ENCODE measurements at places on chromosomes 12 and 14.

- peak overlapping the region; percentile 88 for H3K27ac ChIP-seq
- H3K4me1 ChIP-seq = peaks cover 45% of the 10 kb centered on the region
Measured at GRCh38 chr12:50923361-50924130, 28.8 kb upstream of the HIGD1C start.

DNA sequence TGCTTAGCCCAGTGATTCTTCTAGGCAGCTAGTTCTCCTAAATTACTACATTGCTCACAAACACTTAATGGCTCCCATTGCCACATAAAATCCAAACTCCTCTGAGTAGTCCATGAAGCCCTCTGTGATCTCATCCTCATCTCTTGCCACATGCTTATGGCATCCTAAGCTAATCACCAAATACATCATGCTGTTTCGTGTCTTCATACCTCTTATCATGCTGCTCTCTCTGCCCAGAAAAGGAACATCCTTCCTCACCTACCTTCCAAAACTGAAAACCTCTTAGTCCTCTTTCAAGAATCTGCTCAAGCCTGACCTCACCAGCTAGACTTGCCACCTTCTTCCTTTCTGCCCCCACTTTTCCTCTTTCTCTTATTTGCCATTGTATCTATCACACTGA is 108.5 kb downstream of the DUSP6 start:
- H3K36me3 ChIP-seq = peaks cover 5% of the 10 kb centered on the region
- H3K27ac ChIP-seq = peak overlapping the region; percentile 64
- no peak overlapping the region for H3K4me3 ChIP-seq

GRCh38 chr14:68873376-68873775 is 80.5 kb upstream of the ZFP36L1 start:
- H3K27me3 ChIP-seq = no peaks in the 10 kb centered on the region
- H3K4me1 ChIP-seq = no peaks in the 10 kb centered on the region
- peaks cover 50% of the 10 kb centered on the region for H3K36me3 ChIP-seq
- no peak for DNase-seq
- H3K27ac ChIP-seq = no peak overlapping the region
- H3K4me3 ChIP-seq = no peak overlapping the region

- DNase-seq = no peak
- peaks cover 32% of the 10 kb centered on the region for H3K4me1 ChIP-seq
- H3K27me3 ChIP-seq = no peaks in the 10 kb centered on the region
- no peak overlapping the region for H3K4me3 ChIP-seq
- H3K36me3 ChIP-seq = peaks cover 62% of the 10 kb centered on the region
Measured at GRCh38 chr14:65566820-65567522, 154.4 kb downstream of the FUT8 start.

- H3K27ac ChIP-seq = no peak overlapping the region
- no peaks in the 10 kb centered on the region for H3K27me3 ChIP-seq
- peaks cover 2% of the 10 kb centered on the region for H3K4me1 ChIP-seq
- H3K36me3 ChIP-seq = peaks cover 2% of the 10 kb centered on the region
Measured at GRCh38 chr12:19706936-19707335, 267.6 kb downstream of the AEBP2 start.

DNA sequence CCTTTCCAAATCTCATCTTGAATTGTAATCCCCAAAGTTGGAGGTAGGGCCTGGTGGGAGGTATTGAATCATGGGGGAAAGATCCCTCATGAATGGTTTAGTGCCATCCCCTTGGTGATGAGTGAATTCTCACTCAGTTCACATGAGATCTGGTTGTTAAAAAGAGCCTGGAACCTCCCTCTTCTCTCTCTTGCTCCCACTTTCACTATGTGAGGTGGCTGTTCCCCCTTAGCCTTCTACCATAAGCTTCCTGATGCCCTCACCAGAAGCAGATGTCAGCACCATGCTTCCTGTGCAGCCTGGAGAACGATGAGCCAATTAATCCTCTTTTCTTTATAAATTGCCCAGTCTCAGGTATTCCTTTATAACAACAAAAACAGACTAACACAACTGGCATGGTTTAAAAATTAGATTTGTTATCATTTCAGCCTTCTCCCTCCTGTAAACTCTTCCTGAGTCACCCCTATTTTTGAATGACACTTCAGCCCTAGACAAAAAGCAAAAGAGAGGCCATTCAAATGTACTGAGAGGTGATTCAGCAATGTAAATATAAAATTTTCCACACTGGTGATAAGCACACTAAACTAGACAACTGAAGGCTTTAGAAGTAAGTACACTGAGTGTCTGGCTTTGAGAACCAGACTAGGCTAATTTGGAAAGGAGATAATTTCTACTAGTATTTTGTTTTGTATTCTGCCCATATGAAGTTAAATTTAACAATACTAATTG is 212.1 kb upstream of the ABCD2 start:
- peaks cover 8% of the 10 kb centered on the region for H3K36me3 ChIP-seq
- no peaks in the 10 kb centered on the region for H3K4me1 ChIP-seq
- H3K27me3 ChIP-seq = no peaks in the 10 kb centered on the region
- H3K27ac ChIP-seq = no peak overlapping the region

GRCh38 chr12:103386451-103386850 is 109.3 kb downstream of the C12orf42 start:
- DNase-seq = no peak
- no peaks in the 10 kb centered on the region for H3K36me3 ChIP-seq
- H3K4me1 ChIP-seq = no peaks in the 10 kb centered on the region

DNA sequence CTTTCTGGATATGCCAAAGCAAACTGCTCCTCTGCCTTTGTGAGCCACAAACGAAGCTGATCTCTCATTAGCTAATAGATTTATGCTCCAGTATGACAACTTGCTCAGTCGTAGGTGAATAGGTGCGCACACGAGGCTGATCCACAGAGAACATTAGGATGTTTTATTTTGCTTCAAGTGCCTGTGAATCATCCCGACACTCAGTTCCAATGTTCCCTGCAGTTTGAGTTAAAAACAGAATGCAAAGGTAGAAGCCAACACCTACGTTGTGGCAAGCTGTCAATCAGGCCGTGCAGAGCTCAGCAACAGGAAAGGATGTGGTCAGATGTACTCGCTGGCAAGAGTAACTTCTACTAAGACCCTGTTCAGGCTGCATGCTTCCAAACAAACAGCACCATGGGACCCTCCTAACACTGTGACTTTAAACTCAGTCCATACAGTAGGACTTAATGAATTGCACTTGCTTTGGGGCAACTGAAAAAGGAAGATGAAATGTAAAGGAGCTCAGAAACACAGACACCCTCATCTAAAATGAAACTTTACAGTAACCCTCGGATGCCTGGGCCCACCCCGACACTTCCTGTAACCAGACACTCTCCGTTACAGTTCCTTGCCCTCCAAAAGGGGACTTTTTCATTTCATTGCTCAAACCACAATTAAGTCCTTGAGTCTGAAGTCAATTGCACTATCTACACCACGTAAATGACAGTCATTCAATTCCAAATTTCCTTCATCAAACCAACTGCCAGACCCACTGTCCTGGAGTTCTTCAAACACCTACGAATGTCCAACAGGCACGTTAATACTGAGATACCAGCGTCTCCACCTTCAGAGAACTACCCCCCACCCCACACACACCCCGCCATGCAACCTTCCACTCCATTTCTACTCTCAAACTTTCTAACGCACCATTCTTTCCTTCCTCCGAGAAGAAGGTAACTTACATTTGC is 1.6 kb downstream of the CCDC88C start:
- H3K27me3 ChIP-seq = no peaks in the 10 kb centered on the region
- peaks cover 46% of the 10 kb centered on the region for H3K4me1 ChIP-seq
- peak; percentile 74 for DNase-seq
- H3K4me3 ChIP-seq = peak overlapping the region; percentile 98

- H3K4me1 ChIP-seq = peaks cover 69% of the 10 kb centered on the region
- peak overlapping the region; percentile 53 for H3K4me3 ChIP-seq
- DNase-seq = no peak
- peaks cover 6% of the 10 kb centered on the region for H3K36me3 ChIP-seq
- H3K27ac ChIP-seq = peak overlapping the region; percentile 96
- no peaks in the 10 kb centered on the region for H3K27me3 ChIP-seq
Measured at GRCh38 chr14:69132513-69133181, 20.3 kb downstream of the DCAF5 start.

DNA sequence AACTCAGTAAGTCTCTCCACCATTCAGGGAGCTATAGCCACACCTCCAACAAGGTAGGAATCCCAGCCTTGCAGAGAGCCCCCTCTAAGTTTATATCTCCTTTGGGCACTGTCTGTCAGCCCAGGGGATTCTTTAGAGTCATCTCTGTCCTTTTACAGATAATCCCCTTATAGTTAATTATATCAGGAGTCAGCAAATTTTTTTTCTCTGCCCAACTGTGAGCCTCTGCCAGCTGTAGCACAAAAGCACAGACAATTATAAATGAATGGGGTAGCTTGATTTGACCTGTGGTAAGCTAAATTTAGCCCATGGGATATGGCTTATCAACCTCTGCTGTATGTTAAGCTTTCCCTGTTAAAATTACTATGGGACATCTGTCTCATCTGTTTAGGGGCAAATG is 8.3 kb downstream of the CEP128 start:
- H3K27me3 ChIP-seq = no peaks in the 10 kb centered on the region
- H3K36me3 ChIP-seq = peaks cover 57% of the 10 kb centered on the region
- H3K4me3 ChIP-seq = no peak overlapping the region
- DNase-seq = no peak
- H3K27ac ChIP-seq = no peak overlapping the region

- no peaks in the 10 kb centered on the region for H3K4me1 ChIP-seq
- no peak for DNase-seq
- H3K4me3 ChIP-seq = no peak overlapping the region
Measured at GRCh38 chr14:22415605-22415959, 173.4 kb downstream of the DAD1 start.

- H3K4me1 ChIP-seq = peaks cover 54% of the 10 kb centered on the region
- H3K4me3 ChIP-seq = no peak overlapping the region
- no peaks in the 10 kb centered on the region for H3K27me3 ChIP-seq
- peaks cover 60% of the 10 kb centered on the region for H3K36me3 ChIP-seq
- H3K27ac ChIP-seq = peak overlapping the region; percentile 94
Measured at GRCh38 chr12:49761677-49762467, 20.5 kb downstream of the TMBIM6 start.

- H3K27ac ChIP-seq = peak overlapping the region; percentile 96
- peaks cover 70% of the 10 kb centered on the region for H3K36me3 ChIP-seq
- peak overlapping the region; percentile 88 for H3K4me3 ChIP-seq
- peaks cover 62% of the 10 kb centered on the region for H3K4me1 ChIP-seq
- peaks cover 7% of the 10 kb centered on the region for H3K27me3 ChIP-seq
Measured at GRCh38 chr12:9648701-9649531, 20.6 kb upstream of the CLEC2D start.

GRCh38 chr12:67593461-67594330 is 54.8 kb upstream of the DYRK2 start:
- H3K4me1 ChIP-seq = peaks cover 36% of the 10 kb centered on the region
- peaks cover 6% of the 10 kb centered on the region for H3K36me3 ChIP-seq
- no peak overlapping the region for H3K4me3 ChIP-seq
- no peaks in the 10 kb centered on the region for H3K27me3 ChIP-seq

DNA sequence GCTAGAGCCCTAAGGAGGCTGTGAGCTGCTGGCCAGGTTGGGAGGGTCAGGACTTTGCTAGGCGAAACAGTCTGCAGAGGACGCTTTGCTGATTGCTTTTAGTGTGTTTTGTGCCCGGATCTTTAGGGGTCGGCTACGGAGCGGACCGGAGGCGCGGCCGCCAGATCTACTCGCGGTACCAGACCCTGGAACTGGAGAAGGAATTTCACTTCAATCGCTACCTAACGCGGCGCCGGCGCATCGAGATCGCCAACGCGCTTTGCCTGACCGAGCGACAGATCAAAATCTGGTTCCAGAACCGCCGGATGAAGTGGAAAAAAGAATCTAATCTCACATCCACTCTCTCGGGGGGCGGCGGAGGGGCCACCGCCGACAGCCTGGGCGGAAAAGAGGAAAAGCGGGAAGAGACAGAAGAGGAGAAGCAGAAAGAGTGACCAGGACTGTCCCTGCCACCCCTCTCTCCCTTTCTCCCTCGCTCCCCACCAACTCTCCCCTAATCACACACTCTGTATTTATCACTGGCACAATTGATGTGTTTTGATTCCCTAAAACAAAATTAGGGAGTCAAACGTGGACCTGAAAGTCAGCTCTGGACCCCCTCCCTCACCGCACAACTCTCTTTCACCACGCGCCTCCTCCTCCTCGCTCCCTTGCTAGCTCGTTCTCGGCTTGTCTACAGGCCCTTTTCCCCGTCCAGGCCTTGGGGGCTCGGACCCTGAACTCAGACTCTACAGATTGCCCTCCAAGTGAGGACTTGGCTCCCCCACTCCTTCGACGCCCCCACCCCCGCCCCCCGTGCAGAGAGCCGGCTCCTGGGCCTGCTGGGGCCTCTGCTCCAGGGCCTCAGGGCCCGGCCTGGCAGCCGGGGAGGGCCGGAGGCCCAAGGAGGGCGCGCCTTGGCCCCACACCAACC is 1.5 kb downstream of the HOXC6 start:
- H3K4me3 ChIP-seq = no peak overlapping the region
- H3K36me3 ChIP-seq = no peaks in the 10 kb centered on the region
- H3K27me3 ChIP-seq = peaks cover 97% of the 10 kb centered on the region
- peaks cover 36% of the 10 kb centered on the region for H3K4me1 ChIP-seq
- H3K27ac ChIP-seq = no peak overlapping the region

DNA sequence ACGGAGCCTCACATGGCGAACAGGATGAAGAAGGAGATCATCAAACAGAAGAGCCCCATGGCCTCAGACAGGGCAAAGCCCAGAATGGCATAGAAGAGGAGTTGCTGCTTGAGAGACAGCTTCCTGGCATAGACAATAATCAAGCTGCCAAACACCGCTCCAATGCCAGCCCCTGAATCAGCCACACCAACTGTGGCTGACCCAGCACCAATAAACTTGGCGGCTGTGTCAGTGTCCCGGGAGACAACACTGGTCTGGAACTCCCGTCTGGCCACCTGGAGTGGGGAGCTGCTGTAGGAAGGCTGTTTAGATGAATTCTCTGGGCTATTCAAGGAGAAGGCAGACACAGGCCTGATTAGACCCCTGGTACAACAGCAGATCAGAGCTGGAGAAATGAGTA is 100.1 kb downstream of the HEATR5A start:
- H3K36me3 ChIP-seq = no peaks in the 10 kb centered on the region
- H3K4me1 ChIP-seq = no peaks in the 10 kb centered on the region
- no peak for DNase-seq

- no peaks in the 10 kb centered on the region for H3K36me3 ChIP-seq
- H3K4me1 ChIP-seq = no peaks in the 10 kb centered on the region
- no peak overlapping the region for H3K4me3 ChIP-seq
- no peak for DNase-seq
- H3K27ac ChIP-seq = no peak overlapping the region
Measured at GRCh38 chr12:93990832-93991803, 157.3 kb upstream of the PLXNC1 start.

DNA sequence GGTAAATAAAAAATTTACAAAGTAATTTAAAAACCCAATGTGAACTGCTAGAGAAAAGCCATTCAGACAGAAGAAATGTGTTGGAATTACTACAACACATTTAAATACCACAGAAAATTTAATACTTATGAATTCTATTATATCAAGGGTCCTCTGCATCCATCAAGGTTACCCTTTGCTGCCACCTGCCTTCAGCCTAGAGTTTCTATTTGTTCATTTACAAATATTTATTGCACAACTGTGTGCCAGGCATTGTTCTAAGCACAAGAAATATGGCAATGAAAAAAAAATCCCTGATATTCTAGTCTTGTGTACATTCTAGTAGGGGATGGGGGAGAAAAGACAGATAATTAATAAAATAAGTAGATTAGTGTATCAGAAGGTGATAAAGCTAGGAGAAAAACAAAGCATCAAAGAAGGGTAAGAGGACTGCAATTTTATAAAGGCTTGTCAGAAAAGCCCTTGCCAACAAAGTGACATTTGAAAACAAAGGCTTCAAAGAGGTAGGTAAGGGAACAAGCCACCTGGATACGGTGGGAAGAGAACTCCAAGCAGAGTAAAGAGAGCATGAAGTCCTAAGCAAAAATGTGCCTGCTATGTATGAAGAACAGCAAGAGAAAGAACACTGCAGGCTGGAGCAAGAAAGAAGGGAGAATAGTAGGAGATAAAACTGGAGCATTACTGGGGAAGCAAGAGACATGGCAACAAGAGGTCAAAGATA is 59.1 kb upstream of the SLC6A13 start:
- no peaks in the 10 kb centered on the region for H3K4me1 ChIP-seq
- H3K27me3 ChIP-seq = no peaks in the 10 kb centered on the region
- H3K27ac ChIP-seq = no peak overlapping the region
- H3K36me3 ChIP-seq = peaks cover 22% of the 10 kb centered on the region
